ENCODE measurements at places on chromosomes 16 and 17.

DNA sequence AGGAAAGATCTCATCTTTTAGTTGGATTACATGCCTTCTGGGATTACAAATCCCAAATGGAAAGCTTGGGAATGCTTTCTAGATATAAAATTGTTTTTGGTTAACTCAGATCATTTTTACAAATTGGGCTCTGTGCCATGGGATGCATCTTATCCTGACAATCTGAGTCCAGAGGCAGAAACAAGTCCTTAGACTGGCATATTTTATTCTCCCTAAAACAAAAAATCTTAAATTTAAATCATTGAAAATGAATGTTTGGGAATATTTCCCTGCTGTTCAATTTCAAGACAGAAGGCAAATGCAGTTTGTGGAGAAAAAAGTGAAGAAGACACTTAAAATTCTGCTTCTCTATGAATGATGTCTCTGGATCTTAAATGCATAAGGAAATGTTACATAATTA lies 456.6 kb upstream of the GOT2 start:
- DNase-seq = no peak

DNA sequence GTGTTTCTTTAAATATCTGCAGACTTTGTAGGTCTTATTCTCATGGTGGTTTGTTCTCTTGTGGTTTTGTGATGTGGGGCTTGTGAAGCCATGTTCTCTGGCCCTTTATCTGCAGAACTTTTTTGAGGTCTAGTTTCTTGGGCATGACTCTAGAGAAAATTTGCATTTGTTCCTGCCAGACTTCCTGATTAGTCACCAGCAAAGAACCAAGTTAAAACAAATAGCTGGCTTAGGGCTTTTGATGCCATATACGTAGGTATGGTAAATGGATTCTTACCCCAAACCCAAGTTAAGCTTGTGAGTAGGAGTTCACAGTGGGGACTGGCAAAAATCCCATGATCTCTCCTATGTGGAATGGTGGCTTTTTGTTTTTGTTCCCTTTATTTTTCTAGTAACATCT lies 68.7 kb upstream of the IRX3 start:
- no peak for DNase-seq

GRCh38 chr16:4179020-4179419 lies 62.8 kb upstream of the ADCY9 start:
- DNase-seq = no peak

DNA sequence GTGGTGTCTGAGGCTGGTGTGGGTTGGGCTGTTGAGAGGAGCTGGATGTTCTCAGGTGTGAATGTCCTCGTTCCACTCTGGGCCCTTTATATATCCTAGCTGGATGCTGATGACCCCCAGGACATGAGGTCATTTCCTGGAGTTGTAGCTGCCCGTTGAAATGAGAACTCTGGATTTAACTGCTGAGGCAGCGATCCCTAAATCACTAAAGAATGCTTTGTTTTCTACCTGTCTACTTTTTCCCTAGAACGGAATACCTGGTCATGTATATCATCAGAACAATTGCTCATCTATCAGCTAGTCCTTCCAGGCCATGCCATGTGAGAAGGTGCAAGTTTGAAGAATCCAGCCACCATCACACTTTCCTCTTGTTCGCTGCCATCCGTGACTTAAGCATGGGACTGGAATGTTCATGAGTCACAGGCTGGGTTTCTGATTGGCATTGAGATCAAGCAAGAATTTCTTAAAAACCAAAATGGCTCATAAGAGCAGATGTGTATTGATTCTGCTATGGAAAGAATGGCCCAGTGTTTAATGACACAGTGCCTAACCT lies at the start of gene KRTAP2-3:
Gene KRTAP2-3, minus strand, starts transcription at position 63 of the 553 bp plus-strand sequence. CDS start 64 bp downstream, outside the sequence.
- no peak for DNase-seq

GRCh38 chr16:56618138-56618537 lies 7.4 kb upstream of the MT1E start:
- DNase-seq = no peak

GRCh38 chr16:1038932-1039331 lies 33.6 kb upstream of the SSTR5 start:
- no peak for DNase-seq

DNA sequence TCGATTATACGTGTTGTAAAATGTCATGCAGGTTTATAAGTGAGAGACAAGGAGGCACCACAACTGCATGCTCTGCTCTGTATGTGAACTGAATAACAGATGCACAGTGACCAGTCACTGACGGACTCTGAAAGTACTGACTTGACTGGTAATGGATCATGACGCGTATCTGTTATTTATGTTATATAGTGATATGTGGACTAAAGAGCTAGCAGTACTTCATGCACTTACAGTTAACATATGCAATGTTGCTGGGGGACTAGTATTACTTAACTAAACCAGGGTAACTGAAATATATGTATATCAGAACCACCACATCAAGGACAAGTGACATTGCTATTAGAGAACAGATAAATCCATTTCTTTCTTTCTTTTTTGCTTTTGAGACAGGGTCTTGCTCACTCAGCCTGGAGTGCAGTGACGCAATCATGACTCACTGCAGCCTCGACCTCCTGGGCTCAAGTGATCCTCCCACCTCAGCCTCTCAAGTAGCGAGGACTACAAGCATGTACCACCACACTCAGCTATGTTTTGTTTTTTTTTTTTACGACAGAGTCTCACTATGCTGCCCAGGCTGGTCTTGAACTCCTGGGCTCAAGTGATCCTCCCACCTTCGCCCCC lies 17.2 kb downstream of the COIL start:
- no peak for DNase-seq

GRCh38 chr16:19094542-19095365 lies 19.0 kb upstream of the ITPRIPL2 start:
- DNase-seq = no peak

All from naive thymus-derived CD8-positive, alpha-beta T cell (primary cell).